Lower leg skin (tissue), 4 donors: ENCODE measurements at places on chromosomes 4 and X. TPM values are rescaled to one million over a fixed set of nuclear protein-coding genes. Genes with fewer than 3 reads are reported as not detected.

- DNase-seq: no peak
Measured at GRCh38 chr4:126850286-126850685, 782.5 kb upstream of the INTU start.

DNA sequence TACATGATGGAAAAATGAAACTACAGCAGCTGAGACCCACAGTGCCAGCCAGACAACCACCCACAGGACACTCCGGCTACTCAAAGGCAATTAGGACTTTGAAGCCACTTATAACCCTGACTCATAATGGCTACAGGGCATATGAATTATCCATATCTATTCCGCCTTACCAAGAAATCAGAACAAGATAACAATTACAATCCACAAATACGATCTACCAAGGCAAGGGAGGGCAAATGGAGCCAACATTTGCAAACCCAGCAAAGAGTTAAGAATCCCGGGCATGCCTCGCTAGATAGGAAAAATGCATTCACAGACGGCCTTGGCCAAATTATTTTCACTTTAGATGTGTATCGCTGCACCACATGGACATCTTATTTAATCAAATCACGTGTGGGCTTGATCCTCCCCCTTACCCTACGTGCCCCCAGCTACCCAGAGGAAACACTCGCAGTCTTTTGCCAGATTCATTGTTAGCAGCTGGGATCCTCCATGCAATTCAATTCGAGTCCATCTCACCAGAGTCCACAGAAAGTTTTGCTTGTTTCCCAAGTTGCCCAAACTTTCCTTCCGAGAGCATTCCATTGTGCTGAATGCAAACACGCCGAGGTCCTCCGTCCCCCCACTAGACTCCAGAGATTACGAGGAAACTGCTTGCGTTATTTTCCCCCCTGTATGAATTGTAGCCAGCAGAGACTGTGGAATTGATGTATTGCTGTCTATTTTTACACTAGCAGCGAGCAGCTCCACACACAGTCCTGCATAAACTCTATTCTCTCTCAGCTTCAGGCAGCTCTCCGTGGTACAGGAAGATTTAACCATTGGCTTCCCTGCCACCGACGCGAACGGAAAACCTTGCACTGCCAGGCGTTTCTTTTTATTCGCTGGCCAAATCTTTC lies 1.2 kb downstream of the PPARGC1A start:
- DNase-seq: no peak

PYURF gene
- 110 TPM for total RNA-seq

CXorf49 gene
- total RNA-seq: not detected

MAGEA8 gene
- total RNA-seq: not detected

DNA sequence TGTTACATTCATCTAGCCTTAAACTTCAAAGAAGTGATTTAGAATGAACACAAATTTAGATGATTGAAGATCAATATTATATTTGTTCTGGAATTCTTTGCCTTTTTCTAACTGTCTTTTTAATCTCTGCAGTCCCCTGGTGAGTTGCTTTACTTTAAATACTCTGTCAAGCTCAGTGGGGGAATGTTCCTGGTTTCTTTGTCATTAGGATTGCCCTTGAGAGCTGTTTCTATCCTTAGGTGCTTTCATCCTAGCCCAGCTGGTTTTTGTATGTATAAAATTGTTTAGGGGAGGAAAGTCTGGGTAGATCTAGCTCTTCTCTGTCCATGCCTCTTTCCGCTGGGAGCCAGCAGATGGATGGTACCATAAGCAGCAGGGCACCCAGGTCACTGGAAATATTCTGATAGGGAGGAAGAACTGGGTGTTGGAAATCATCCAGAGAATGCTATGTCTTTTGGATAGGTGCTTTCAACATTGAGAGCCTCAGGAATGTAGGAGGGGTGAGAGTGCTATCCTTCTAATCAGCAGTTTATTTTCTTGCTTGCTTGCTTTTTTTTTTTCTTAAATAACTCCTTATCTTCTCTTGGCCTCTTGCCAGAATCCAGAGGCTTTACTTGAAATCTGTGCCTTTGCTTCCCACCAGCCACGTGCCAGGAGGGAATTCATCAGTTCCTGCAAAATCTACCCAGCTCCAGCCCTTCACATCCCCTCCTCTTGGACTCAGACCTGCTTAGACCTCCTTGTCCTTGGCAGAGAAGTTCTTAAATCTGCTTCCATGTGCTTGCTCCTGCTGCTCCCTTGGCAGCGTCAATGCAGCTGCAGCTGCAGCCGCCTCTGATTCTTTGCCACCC lies 215.3 kb upstream of the ANXA3 start:
- DNase-seq: no peak
